A549 treated with RU486 at 1 μM for 4 hours (cell line): ENCODE measurements at places on chromosomes 6 and 20. TPM values are rescaled to one million over a fixed set of nuclear protein-coding genes. Genes with fewer than 3 reads are reported as not detected.

TINAG gene
- not detected in 5 replicates for total RNA-seq

ESR1 gene
- total RNA-seq: not detected in 5 replicates

OR2B6 gene
- 0.20 to 0.21 TPM in 2 of 5 replicates, not detected in the others for total RNA-seq

RIMS1 gene
- not detected in 5 replicates for total RNA-seq

GSTA2 gene
- total RNA-seq: not detected in 5 replicates
